Activated T-helper 1 cell treated with Interleukin-2 at 50 U/mL for 16 hours (primary cell): ENCODE measurements at places on chromosomes 6 and 20.

DNA sequence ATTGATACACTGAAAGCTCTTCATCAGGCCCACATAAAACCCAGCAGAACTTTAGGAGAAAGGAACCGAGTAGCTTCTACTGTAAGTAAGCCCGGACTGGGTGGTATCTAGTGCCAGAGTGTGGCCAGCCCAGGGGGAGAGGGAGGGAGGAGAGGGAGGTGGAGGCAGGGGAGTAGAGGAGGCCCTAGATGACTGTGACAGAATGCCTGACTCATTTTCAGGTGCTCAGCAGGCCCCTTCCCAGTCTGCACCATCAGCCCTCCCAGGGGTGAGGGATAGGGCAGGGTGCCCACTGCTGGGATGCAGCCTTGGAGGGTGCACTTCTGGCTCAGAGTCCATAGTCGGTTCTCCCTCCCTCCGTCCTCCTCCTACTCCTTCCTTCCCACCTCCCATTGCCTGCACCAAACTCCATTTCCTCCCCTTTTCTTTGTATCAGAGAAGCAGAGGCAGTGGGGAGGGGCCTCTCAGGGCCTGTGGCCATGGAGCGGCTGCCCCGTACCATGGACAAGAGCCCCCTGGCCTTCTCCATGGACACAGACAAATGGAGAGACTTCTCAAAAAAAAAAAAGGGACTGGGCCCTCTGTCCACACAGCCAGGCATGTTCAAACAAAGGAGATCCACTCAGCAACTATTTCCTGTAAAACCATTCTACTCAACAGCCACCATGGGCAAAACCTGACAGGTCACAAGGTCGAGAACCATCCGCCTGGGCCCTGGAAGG, 184.9 kb upstream of the SNX9 start:
- DNase-seq = no peak

DNA sequence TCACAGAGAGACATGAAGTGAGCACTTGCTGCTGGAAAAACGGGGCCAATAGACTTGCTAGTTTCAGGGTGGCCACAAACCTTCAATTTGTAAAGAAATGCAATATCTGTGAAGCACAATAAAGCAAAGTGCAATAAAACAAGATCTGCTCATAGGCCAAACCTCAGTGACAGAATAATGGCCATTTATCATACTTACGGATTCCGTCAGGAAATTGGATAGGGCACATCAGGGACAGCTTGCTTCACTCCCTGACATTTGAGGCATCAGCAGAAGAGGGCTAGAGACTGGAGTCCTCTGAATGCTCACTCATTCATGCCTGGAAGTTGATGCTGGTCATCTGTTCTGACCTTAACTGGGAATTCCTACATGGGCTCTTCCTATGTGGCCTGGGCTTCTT, 165.5 kb upstream of the OPRM1 start:
- DNase-seq = no peak

DNA sequence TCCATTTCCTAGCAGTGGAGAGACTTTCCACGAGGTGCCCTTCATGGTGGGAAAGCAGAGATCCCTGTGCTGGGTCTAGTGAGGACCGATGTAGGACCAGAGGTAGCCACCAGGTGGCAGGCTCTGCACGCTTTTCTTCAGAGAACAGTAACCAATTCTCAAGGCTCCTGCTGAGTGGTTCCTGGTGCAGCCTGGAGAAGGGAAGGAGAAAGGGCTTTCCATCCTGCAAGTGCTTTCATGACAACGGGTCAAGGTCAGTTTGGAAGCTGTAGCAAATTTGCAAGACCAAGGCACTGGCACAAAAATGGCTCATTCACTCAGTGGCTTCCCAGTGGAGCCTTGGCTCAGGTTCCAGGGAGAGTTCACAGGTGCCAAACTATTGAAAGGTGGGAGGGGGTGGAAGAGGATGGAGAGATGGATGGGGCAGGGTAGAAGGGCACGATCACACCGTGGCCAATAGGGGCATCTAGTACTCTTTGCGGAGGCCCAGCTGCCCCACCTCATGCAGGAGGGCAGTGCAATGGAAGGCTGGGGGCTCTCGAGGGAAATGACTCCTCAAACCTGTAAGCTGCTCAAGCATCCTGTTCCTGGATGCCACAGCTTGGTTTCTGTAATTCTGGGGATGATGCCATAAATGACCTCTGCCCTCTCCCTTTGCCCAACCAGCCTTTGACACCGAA, 25.5 kb upstream of the KCNK16 start:
- DNase-seq = peak; percentile 10

DNA sequence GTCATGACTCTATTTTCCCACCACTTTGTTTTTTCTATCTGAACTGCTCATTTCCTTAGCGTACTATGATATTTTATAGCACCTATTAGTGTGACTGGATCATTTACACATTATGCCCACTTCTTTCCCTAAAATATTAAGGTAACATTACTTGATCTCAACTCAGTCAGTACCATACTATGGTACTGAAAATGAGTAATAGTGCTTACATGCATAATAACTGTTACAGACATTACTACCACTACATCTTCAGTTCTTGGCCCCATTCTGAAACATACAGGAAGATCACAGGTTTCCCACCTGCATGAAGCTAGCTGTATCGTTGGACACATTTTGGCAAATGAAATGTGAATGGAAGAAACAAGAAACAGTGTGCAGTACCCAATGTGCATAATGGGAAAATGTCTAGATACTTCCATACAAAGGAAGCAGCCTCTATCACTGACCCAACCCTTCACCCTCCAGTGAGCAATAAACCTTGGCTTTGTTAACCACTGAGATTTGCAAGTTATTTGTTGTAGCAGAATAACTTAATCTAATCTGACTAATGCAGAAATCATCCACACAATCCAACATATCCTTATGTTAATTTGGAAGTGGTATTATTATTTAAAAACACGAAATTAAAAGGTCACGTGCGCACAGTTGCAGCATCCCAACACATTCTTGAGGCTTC, 108.6 kb upstream of the DOK5 start:
- DNase-seq = no peak

- DNase-seq = no peak
Observed at GRCh38 chr6:18268066-18268465, 3.7 kb upstream of the DEK start.

- DNase-seq = no peak
Observed at GRCh38 chr6:34810936-34811632, 19.2 kb downstream of the BLTP3A start.

GRCh38 chr6:10662742-10663141, 31.7 kb downstream of the C6orf52 start:
- no peak for DNase-seq

GRCh38 chr6:26514984-26515383, 14.9 kb downstream of the BTN1A1 start:
- DNase-seq = no peak

GRCh38 chr6:90387383-90387775, 90.7 kb upstream of the BACH2 start:
- DNase-seq = no peak

GRCh38 chr6:18823782-18824386, 436.7 kb downstream of the RNF144B start:
- peak; percentile 2 for DNase-seq

- DNase-seq = no peak
Observed at GRCh38 chr6:47288267-47289090, 21.2 kb downstream of the TNFRSF21 start.

GRCh38 chr20:38809942-38810341, 4.4 kb downstream of the PPP1R16B start:
- DNase-seq = no peak

DNA sequence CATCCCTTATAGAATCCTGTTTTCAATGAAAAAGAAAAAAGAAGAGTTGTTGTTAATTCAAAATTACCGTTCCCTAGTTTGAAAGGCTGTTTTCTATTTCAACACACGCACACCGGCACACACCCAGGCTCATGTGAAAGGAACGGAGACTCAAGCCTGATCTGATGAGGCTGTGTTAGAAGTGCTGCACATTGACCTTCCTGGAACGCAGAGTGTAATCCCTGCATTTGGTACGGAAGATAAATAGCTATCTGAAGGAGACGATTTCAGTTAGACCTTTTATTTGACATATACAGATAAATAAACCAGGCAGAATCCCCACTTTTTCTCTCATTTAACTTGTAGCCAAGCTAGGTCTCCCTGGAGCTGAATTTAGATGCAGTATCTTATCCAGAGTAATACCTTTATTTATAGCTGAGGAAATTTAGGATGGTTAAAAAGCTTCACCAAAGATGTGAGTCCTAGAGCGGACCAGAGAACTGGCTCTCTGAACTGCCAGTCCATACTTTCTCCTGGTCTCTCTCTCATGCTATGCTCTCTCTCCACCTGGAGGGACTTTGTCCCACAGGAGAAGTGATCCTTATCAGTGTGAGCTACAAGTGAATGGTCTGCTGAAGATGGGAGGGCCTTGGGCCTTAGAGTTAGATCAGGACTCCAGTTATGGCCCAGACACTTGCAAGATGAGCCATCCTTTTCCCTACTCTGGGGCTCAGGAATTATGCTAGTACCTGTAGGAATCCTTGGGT, 30.6 kb downstream of the MAP3K4 start:
- no peak for DNase-seq

GRCh38 chr6:38982470-38982869, 66.1 kb upstream of the GLP1R start:
- DNase-seq = no peak

DNA sequence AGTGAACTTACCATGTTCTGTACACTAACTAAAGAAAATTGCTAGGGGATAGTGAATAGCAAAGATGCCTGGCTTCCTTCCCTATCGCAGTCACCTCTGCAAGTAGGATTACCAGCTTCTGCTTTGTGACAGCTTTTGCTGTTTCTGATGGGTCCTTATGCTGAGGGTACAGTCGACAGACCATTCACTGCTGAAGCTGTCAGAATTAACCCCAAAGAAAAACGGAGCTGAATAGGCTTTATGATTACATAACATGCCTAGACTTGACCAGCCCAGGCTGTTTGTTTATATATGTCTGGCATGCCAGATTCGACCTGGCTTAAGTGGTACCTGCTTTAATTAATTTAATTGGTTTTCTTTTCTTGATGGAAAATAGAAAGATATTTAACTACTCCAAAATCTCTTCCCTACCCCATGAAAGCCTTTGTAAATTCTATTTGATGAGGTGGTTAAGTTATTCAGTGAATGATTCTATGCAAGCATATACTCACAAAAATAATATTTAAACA, 21.7 kb upstream of the PRELID3B start:
- DNase-seq = no peak

DNA sequence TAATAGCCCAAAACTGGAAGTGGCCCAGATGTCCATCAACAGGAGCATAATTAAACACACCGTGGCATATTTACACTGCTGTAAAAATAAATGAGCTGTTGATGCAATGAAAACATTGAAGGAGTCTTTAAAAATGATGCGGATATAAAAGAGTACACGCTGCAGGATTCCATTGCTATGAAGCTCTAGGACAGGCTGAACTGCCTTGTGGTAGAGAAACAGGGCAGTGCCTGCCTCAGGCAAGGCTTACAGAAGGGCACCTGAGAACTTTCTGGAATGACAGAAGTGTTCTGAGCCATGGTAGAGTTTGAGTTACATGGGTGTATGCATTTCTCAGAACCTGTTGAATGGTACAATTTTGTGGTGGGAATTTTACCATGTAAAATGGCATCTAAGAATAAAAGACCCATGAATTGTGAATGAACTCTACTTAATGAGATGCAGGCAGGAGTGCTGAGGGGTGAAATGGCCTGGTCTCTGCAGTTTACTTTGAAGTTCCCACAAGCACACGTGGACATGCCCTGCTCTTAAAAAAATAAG, 45.3 kb upstream of the RIN2 start:
- DNase-seq = no peak

DNA sequence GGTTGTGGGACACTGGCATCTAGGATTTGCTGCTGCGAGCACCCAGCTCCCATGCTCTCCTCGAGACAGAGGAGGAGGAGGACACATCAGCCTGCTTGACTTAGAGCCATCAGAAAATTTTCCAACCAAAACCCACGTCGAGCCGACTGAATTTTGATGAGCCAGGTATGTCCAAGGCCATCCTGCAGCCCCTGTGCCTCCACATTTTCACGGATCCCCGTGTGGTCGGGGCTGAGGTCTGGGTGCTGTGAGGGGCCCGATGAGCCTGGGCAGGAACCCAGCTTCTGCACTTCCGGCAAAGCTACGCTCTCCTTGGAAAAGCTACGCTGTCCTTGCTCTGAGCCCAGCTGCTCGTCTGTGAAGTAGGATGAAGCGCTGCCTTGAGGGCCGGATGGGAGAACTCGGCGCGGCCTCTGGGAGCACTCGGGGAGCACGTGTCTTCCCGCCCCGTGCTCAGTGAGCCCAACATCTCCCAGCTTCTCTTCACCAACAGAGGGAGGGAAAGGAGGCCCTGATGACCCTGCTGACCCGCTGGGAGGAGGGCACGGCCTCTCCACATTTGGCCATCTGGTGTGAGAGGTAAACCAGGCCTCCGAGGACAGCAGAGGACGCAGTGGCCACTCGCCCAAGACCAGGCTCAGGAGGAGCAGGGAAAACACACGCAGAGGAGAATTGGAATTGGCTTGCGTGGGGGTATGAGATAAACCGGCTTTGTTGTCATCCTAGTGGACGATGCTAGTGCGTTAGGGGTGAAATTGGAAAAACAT, 33.9 kb downstream of the PSMG4 start:
- DNase-seq = no peak

- DNase-seq = no peak
Observed at GRCh38 chr6:34718976-34719375, 22.4 kb upstream of the ILRUN start.

DNA sequence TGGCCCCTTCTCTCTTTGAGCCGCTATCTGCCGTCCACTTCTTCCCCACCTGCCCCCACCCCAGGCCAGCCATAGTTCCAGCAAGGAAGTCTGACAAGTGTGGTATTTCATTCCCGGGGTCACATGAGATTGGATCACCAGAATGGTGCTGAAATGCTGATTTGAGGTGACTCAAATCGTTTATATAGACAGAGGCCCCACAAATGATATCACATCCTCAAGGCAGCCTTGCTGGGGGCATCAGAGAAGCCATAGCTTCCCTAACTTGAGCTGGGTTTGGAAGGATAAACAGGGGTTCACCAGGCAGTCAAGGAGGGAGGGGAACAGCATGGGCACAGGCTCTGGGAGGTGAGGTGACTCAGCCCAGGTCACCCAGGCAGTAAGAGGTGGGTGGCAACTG, 9.9 kb downstream of the SDCBP2 start:
- no peak for DNase-seq

- no peak for DNase-seq
Observed at GRCh38 chr6:142476452-142476851, 174.6 kb downstream of the ADGRG6 start.

- no peak for DNase-seq
Observed at GRCh38 chr6:45619994-45620471, 242.3 kb upstream of the SUPT3H start.

- no peak for DNase-seq
Observed at GRCh38 chr20:64228751-64229506, 26.6 kb upstream of the PCMTD2 start.

- no peak for DNase-seq
Observed at GRCh38 chr6:30361661-30362060, 16.7 kb downstream of the RPP21 start.

DNA sequence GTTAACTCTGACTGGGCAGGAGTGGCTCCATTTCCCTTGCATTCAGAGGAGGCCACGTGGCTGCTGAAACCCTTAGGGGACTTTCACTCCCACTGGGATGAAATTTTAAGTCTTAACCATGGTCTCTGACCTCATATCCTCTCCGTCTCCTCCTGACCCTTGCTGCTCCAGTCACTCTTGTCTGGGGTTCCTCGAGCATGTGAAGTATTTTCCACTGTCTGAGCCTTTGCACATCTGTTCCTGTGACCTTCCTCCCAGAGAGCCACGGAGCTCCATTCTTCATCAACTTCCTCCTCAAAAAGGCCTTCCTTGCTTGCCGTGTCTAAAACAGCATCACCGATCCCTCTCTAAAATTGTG, 153.0 kb upstream of the UST start:
- DNase-seq = no peak
